Upper lobe of left lung (tissue), 6 donors: ENCODE measurements at places on chromosomes 6 and 20.

GRCh38 chr6:35360349-35361138 is 18.2 kb downstream of the PPARD start:
- DNase-seq: no peak

- DNase-seq: no peak
Measured at GRCh38 chr20:46050444-46050843, 21.4 kb downstream of the SLC12A5 start.

- DNase-seq: no peak
Measured at GRCh38 chr6:90643381-90643780, 56.5 kb upstream of the MAP3K7 start.

DNA sequence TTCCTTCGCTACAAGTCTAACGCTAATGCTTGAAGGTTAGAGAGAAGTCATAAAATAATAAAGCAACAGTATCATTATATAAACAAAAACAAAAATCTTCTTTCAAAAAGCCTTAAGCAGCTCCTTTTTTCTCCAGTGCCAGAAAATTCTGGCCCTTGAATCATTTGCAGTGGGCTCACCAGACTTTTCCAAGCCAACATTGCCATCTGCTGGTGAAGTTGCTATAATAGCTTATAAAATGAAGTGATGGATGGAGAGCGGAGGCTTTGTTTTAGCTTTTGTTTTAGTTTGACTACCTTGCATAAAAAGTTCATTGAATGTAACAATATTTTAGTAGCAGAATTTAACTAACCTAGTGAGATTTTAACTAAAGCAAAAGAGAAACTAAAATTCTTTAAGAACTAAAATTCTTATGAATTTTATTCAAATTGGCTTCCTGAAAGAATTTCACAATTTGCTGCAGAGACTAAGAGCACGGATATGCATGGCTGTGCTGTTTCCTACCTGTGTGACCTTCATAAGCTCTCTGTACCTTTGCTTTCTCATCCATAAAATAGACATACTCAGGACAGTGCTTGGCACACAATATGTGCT is 44.8 kb upstream of the SLC2A12 start:
- no peak for DNase-seq

DNA sequence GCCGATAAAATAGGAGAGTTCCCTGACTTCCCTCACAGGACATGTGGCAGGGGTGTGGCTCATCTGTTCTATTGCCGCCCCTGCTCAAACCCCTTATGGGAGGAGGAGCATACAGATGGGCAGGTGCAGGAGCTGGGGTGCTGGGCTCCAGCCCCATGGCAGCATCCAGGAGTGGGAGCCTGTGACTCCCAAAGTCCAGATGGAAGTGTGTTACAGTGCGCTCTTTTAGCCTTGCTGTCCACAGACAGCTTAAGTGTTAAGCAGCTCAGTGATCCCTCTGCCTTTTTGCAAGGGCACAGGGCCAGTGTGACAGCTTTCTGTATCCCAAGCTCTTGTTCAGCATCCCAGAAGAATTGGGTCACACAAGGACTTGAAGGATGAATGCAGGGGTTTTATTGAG is 212.3 kb upstream of the MYLIP start:
- DNase-seq: peak; percentile 24

GRCh38 chr6:143707697-143708096 is 29.9 kb downstream of the PHACTR2 start:
- DNase-seq: no peak

- no peak for DNase-seq
Measured at GRCh38 chr6:163162874-163163213, 251.7 kb upstream of the QKI start.

- no peak for DNase-seq
Measured at GRCh38 chr6:87071683-87072082, 23.2 kb downstream of the CGA start.

GRCh38 chr6:159945801-159946392 is 23.0 kb upstream of the IGF2R start:
- no peak for DNase-seq
